Sciatic nerve (tissue), 2 donors: ENCODE measurements at places on chromosomes 7 and 10. TPM values are rescaled to one million over a fixed set of nuclear protein-coding genes. Genes with fewer than 3 reads are reported as not detected.

The CDH23 gene
- 20.1 TPM for total RNA-seq

The PRKCQ gene
- total RNA-seq: 0.94 TPM

DNA sequence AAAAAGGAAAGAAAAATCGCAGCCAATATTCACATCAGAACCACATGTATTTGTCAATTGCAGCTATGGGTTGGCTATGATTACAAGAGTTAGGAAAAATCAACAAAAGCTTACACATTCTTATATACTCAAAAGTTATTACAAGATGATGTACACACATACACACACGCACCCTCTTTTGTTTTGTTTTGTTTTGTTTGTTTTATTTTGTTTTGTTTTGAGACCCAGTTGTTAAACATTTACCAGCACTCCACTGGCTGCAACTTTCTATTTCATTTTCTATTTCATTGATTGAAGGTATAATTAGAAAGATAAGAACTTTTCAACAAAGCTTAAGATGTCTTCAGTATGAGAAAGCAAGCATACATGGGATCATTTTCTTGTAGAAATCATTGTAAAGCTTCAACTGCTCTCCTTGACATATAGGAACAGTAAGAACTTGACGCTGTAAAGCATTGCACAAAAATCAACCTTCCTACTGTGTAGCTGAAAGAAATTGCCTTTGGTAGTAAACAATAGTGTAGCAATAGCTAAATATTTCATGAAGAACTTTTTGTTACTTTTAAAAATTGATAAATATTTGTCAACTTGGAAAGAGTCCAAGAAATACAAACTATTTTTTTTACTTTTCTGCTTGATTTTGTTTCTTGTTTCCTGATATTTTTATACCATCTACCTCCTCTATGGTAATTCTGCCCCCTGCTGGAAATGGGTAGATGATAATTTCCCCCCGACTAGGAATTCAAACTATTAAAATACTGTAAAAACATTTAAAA is 205.9 kb downstream of the MBL2 start:
- no peak for DNase-seq

GRCh38 chr10:30434273-30435072 is 489 bp downstream of the MAP3K8 start:
- DNase-seq: peak; percentile 93

GRCh38 chr7:82054544-82054943 is 284.7 kb upstream of the HGF start:
- no peak for DNase-seq

DNA sequence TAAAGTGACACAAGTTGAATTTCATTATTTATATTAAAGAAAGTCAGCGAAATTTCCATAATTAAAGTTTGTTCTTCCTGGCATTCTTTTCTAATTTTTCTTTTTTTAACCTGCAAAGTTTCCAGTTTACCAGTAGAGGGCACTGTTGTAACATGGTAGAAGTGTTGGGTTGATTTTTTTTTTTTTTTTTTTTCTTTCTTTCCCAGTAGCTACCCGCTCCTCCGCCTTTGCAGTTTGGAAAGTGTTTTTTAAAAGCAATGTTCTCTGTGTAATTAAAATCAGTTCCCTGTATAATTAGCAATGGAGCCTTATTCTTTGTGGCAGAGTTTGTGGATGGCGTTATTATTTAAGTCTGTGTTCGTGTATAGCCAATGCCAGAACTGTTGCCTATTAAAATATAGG is 53.7 kb downstream of the TAF3 start:
- DNase-seq: no peak
